ENCODE measurements at places on chromosomes 5 and 9.

DNA sequence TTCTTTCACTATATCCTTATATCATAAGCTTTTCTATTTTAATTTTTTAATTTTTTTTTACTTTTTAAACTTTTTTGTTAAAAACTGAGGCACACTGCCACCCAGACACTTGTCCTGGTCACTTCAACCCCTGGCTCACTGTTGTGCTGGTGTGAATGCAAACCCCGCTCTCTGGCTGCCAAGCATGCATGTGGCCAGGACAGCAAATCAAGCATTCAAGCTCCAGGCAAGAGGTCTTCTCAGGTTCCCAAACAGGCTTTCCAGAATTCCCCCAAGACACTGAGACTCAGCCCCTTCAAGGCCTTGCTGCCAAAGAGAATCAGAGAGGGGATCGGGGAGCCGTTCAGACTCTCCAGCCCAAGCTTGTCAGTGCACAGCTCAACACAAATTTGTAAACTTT is 139.9 kb downstream of the FANCC start:
- no peak for DNase-seq

DNA sequence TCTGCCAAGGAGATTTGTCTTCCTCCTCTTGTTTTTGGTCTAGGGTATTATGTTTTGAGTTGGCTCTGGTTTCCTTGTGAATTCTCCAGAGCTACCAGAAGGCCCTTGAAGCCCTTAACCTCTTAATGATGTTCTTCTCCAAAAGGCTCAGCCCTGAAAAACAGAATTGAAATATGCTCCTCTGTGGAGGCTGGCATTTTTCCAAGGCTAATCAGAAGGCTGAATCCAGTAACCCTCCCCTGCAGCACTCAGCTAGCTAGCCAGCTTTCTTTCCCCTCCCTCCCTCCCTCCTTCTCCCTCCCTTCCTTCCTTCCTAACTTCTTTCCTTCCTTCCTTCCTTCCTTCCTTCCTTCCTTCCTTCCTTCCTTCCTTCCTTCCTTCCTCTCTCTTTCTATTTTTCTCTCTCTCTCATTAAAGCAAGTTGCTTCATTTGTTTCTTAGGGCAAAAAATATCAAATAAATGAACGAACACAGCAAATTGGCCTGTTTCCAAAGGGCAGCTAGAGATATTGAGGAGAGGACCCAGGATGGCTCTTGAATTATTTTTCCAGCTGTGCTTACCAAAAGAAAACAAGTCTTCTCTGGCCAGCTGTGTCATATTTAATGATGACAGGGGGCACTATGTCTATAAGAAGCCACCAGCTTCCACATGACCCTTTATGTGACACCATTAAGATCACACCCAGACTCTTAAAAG is 38.7 kb downstream of the JAKMIP2 start:
- no peak for DNase-seq

- no peak for DNase-seq
Measured at GRCh38 chr5:17763301-17763700, 129.0 kb downstream of the TAF11L14 start.

DNA sequence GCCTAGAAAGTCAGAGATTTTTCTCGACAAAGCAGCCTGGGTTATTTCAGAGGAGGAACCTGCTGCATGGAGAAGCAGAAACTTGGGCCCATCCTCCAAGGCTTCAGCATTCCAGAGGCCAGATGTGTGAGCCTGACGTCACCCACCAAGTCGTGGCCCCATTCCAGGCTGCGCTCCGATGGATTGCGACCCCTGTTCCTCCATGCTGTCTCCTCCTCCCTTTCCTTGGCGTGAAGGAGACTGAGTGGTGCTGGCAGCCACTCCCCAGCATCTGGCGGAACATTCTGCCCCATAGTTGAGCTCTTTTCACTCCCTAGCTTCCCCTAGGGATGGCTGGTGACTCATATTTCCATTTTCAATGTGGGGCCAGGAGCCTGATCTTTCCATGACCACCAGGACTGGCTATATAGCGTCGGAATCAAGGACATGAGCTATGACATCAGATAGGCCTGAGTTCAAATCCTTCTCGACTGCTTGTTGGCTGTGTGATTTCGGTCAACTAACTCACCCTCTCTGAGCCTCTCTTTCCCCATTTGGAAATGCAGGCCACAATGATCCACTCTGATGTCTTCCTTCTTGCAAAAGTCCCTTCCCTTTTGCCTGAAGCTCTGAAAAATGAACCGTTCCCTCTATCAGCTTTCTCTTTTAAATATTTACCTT is 24.5 kb upstream of the DUSP1 start:
- DNase-seq = no peak

GRCh38 chr5:113390224-113390623 is 44.6 kb downstream of the TSSK1B start:
- no peak for DNase-seq

- DNase-seq = no peak
Measured at GRCh38 chr5:133950821-133951612, 17.4 kb downstream of the C5orf15 start.

DNA sequence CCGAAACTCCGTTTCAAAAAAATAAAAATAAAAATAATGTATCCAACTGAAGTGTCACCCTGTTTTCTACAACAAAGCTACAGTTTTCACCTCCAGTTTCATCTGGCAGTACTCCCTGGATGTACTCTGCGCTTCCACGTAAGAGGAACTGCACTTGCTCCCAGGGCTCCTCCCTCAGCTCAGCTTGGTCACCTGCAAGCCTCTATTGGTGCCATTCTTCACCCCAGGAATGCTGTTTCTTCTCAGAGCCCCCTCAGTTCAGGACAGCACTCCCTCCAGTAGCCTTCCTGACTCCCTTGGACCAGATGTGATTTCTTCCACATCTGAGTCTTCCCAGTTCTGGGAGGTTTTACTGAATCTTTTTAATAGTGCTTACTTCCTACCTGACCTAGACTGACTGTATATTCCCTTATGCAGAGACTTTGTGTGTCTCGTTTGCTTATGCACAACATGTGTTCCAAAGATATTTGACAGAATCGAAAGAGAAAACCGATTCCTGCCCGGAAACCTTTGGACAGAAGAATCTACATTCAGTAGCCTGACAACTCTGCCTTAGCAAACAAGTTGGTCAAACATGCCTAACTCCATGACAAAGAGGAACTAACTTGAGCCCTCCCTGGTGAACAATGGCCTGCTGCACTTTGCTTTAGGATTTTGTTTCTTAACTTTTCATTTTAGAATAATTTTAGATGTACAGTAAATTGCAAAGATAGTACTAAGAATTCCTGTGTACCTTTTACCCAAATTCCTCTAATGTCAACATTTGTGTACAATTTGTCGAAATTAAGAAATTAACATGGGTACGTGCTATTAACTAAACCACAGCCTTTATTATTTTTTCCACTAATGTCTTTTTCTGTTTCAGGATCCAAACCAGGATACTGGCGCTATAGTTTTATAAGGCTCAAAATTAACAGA is 814 bp downstream of the CCDC125 start:
- no peak for DNase-seq

DNA sequence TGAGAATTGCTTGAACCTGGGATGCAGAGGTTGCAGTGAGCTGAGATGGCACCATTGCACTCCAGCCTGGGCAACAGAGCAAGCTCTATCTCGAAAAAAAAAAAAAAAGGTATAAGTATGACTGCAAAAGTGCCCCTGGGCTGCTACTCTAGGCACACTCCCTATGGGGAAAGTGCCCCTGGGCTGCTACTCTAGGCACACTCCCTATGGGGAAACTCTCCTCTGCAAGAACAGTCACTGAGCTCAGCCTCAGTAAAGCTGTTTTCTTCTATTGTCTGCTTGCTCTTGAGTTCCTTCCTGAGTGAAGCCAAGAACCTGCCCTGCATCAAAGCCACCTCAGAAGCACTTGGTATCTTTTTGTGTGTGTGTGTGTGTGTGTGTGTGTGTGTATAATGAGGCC is 20.9 kb upstream of the TENT2 start:
- no peak for DNase-seq

DNA sequence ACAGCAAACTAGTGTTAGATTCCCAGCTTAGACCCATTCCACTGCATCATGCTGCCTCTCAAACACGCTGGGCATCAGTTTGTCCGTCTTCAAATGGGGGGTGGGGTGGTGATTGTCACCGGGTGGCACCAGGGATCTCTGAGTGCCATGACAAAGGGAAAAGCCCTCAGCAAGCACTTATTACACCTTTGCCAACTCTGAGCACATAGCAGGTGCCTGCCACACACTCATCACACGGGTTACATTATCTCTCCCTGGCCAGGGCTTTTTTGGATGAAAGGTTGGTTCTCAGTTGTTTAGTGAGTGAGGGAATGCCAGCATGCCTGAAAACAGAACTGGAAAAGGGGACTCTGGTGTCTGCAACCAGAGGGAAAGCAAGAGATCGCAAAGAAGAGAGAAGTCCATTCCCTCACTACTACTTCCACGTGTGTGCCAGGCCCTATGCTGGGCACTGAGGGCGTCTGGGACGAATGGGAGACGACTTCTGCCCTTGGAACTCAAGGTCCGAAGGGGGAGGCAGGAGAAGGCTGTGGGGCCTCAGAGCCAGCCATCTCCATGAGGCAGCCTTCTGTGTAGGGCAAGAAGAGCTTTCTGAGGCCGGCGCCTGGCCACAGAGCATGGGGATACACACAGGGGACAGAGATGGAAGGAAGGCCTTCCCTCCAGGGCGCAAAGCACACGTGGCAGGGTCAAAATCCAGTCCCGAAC is 48.9 kb downstream of the PAX5 start:
- DNase-seq = no peak

- no peak for DNase-seq
Measured at GRCh38 chr9:92146610-92147009, 31.4 kb upstream of the SPTLC1 start.

DNA sequence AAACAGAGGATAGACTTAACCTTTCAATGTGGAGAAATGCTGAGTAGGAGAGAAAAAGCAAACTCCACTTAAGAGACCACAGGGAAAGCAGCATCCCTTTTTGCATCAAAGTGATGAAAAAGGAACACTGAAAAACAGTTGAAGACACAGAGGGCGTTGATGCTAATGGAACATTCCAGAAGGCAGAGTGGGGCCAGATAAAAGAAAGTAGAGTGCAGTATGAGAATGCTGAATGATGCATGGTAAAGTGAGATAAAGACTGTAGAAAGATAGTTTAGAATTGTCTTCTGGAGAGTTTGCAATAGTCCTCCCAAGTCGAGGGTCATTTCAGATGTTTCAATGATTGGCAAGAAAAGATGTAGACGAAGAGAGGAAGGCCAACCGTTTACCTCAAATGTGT is 574.3 kb downstream of the PRR16 start:
- no peak for DNase-seq

GRCh38 chr9:71632776-71633175 is 135.5 kb downstream of the CEMIP2 start:
- DNase-seq = no peak

DNA sequence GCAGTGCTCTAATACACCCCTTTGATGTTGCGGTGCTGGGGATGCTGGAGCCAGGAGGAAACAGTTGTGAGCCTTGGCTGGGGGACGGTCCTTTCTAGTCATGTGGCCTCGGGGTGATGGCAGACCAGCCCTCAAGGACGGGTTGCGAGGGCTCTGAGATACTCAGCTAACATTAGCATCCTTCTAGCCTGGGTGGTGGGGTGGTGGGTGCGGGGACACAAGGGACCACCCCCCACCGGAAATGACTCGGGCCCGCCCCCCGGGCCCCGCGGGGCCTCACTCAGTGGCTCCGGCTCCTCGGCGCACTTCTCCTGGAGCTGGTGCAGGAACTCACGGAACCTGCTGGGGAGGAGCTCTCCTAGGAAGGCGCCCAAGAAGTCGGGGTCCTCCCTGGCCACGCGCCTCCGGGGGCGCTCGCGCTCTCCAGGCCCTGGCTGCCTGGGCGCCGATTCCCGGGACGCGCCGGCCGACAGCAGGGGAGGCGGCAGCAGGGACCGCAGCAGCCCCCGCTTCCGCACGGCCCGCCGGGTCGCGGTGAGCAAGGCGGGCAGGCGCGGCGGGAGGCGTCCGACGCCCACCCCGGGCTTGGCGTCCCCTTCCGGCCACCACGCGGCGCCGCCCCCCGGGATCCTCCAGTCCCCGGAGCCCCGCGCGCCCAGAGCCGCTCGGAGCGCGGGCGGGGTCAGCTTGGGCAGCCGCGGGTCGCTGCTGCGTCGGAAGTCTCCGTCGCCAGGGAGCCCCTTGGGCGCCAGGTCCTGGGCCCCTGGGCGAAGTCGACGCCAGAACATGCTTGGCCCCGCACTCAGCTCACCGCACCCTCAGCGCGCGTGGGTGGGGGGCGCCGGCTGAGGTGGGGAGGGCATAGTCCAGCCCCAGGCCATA is 873 bp downstream of the C9orf50 start:
- DNase-seq = no peak

DNA sequence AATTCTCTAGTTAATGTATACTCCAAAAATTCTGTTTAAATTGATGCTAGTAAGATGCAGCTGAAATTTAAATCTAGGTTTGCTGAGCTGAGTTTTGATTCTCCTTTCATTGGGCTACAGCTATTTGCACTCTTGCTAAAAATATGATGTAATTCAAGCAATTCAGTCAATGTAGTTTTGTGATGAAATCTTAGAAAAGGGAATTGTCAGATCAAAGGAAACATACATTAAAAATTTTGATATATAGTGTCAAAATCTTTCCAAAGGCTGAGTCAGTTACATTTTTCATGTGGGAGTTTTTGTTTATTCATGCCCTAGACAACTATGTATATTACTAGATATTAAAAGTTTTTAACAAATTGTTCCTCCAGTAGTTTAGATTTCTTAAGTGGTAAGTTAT is 334.9 kb upstream of the DAB2 start:
- no peak for DNase-seq

- DNase-seq = no peak
Measured at GRCh38 chr9:36382484-36382883, 17.6 kb downstream of the RNF38 start.

- no peak for DNase-seq
Measured at GRCh38 chr5:31442058-31442745, 89.7 kb downstream of the DROSHA start.

DNA sequence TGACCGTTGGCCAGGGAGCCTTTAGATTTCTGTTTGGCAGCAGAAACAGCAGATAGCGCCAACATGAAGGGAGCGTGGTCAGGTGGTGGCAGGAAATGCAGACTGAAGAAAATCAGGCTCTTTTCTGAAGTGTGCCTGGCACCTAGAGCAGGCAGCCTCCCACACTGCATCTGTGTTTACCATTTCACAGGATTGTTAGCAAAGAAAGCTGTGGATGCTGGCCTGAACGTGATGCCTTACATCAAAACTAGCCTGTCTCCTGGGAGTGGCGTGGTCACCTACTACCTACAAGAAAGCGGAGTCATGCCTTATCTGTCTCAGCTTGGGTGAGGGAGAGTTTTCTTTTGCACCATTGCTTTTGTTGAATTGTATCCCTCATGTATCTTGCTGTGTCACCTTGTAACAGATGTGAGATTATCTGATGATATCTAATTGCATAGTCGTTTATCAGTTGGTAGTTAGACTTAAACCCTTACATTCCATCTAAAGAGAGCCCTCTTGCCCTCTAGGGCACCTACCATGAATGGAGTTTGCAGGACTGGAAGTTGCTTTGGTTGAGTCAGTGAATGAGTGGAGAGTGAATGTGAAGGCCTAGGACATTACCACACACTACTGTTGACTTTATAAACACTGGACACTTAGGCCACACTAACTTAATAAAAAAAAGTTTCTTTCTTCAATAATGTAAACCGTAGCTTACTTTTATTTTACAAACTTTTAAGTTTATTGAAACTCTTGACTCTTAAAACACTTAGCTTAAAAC is 42.8 kb downstream of the ACO1 start:
- DNase-seq = no peak

- DNase-seq = no peak
Measured at GRCh38 chr5:91638010-91638409, 254.9 kb upstream of the ARRDC3 start.

- DNase-seq = no peak
Measured at GRCh38 chr5:157366741-157367674, 93.0 kb upstream of the NIPAL4 start.

All from activated gamma-delta T cell treated with Interleukin-2 at 50 U/mL for 16 hours (primary cell).